ENCODE measurements at places on chromosomes 5 and 9.

DNA sequence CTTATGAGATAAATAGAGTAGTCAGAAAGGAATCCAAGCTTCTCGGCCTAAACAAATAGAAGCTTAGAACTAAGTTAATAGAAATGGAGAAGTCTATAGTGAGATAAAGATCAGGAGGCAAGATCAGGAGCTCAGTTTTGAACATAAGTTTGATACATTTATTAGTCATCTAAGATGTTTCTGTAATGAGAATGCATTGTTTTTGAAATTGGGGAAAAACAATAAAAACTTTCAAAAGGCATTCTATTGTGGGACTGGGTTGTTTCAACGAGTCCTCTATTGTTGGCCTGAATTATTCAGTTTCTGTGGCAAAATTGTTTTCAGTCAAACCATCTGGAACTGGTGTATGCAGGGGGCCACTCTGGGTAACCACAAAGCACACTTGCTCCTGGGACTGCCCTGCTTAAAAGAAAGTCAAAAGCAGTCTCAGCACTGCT is 181.0 kb upstream of the CLINT1 start:
- no peak for DNase-seq

- DNase-seq, result no peak
Measured at GRCh38 chr5:8879248-8879647, 666.6 kb downstream of the SEMA5A start.

DNA sequence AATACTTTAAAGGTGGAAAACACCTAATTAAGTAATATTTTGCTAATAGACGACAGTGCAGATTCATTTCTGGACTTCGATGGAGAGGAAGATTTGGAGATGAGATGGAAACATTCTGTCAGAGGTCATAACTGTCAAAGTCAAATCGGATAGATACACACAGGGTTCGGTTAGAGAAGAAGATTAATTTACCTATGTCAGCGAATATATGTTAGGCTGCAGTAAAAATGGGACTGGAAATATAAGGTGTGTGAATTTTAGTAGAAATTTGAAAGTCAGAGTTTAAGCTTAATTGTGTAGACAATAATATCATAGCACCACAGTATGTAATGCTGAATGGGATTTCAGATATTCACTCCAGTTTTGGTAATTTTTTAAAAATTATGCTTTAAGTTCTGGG is 1020.3 kb upstream of the ACO1 start:
- DNase-seq, result no peak

- DNase-seq, result no peak
Measured at GRCh38 chr5:199950-200645, 8.8 kb downstream of the LRRC14B start.

DNA sequence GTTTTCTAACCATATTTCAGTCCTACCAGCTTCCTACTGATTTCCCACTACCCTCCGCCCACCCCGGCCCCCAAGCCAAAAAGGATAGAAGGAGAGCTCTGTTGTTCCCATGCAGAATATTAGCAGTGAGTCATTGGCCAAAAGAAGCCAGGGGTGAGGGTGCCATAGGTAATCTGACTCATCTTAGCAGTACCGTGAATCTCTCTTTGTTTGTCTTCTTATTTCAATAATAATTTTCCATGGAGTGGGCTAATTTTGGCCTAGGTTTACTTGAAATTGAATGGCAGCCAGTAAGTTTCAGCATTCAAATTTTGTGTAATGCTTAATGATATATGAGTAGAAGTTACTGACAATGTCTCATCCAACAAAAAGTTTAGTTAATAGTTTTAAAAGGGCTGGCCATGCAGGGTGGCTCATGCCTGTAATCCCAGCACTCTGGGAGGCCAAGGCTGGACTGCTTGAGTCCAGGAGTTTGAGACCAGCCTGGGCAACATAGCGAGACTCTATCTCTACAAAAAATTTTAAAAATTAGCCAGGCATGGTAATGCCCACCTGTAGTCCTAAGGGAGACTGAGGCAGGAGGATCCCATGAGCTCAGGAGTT is 74.2 kb downstream of the C9orf152 start:
- DNase-seq, result no peak

DNA sequence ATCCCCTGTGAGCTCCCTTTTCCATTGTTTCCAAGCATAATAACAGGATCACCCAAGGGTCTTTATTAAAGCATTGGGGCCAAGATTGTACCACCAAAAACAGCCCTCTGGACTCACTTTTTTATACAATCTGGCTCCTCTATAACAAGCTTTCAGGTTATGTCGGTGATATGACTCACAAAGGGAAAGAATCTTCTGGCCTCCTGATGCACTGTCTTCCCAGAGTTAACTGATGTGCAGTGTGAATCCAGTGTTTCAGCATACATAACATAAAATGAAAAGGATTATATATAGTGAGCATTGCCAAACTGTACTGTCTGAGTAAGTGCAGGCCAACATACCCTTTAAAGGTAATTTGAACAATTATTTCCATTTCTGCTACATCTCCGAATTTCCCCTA is 33.9 kb upstream of the MAN2A1 start:
- DNase-seq, result no peak
